ENCODE measurements at places on chromosomes 1 and 21.

DNA sequence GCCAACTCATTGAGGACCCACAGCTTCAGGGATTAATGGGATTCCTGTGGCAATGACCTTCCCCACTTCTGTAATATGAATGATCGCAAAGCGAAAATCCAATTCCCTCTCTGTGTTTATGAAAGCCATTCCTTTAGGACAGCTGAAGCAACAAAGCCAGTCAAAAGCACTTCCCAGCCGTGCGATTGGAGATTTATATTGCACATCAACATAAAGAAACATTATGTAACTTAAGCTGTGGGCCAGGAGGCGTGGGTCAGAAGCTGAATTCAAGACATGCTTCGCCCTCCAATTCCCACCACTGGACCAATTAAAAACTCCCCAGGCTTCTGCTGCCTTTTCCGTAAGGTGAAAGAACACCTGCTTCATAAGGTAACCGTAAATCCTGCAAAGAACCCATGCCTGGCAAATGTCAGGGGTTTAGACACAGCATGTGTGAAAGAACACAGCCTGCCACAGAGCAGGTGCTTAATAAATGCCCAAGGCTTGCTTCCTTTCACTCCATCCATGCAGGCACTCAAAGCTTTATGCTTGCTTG lies 138.9 kb upstream of the SOD1 start:
- peak; percentile 52 for DNase-seq

DNA sequence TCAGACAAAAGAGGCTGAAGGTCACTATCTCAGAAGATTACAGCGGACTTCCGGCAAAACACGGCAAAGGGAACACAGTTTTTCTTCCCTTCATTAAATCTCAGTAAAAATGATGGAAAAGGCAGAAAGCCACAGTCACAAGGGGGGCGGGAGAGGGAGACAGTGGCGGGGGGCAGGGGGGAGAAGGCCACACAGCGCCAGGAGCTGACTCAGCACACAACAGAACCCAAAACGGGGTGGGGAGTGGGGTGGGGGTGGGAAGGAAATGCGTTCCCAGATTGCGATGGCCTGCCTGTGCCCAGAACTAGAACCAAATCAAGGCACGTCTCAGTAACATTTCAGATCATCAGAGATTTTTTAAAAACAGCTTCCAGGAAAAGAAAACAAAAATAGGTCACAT lies 13.4 kb downstream of the CFAP74 start:
- DNase-seq: no peak

DNA sequence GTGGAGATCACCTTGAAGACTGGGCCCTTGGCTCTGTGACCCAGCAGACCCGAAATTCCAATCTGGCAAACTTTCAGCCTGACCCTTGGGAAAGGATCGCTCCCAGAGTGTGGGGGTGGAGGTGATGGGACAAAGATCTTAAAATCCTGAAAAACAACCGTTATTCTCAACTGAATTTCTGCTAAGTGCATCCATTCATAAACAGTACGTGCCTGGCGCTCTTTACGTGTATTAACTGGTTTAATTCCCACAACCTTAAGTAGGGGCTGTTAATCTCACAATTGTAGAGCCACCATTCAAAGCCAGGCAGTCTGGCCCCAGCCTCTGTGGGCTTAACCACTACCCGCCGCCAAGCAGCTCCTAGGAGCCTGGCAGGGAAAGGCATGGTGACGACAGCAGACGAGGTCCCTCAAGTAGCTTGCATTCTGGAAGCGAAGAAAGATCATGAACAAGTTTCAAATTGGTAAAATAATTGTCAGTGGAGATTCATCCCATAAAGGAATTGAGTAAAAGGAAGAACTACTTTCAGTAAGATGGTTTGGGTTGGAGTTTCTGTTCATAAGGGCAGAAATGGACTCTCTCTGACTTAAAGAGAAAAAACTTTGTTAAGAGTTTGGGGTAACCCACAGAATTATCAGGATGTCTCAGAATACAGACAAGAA lies 11.4 kb upstream of the RGS16 start:
- no peak for DNase-seq

DNA sequence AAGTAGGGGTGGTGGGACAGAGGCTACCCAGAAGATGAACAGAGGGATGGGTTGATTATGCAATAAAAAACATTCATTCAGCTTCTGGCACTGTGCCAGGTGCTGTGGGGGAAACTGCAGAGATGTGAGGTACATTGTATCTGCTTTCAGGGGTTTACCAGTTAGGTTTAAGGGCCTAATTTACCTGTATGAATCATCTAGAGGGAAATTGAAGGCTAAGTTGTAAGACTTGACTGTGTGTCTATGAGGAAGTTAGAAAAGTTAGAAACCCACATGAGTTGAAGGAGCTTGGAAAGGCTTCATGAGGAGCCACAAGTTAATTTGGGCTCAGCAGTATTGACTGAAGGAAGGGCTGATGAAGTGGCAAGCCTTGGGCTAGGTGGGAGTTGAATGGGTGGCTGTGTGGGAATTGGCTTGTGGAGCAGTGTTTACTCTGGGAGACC lies 36.7 kb upstream of the APOBEC4 start:
- no peak for DNase-seq

- DNase-seq: no peak
Observed at GRCh38 chr1:9289711-9290485, 2.8 kb upstream of the SPSB1 start.

DNA sequence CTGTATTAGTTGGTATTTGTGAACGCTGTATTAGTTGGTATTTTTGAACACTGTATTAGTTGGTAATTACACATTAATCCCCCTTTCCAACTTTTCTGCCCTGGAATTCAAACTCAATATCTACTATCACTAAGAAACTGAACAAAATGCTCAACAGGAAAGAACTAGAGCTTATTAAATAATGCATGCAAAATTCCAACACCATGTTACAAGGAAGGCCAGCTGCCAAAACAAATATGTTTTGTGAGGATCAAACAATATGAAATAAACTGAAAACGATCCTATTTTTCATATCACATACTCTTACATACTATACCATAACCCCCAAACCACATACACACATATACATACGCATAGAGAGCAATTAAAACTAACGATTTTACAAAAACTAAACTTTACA lies 104.9 kb downstream of the CDC42BPA start:
- no peak for DNase-seq

DNA sequence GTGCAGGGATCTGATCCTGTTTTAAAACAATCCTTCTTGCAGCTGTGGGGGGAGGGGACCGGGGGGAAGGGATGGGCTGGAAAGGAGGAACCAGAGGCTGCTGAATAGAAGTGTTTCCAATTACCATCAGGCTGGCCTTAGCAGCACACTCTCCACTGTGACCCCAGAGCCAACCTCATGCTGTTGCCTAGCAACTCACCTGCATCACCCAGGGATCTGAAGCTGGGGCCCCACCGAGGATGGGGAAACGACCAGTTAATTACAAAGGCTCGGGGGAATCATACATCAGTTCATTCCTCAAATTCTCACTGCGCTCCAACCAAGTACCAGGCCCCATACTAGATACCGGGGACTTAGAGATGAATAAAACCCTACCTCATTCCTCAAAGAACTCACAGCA lies 11.9 kb upstream of the GPX7 start:
- DNase-seq: no peak

- DNase-seq: no peak
Observed at GRCh38 chr21:37623689-37624088, 257.1 kb downstream of the DYRK1A start.

- DNase-seq: no peak
Observed at GRCh38 chr1:202304375-202304774, 37.4 kb downstream of the UBE2T start.

- DNase-seq: no peak
Observed at GRCh38 chr1:172345077-172345476, 75.4 kb upstream of the C1orf105 start.

DNA sequence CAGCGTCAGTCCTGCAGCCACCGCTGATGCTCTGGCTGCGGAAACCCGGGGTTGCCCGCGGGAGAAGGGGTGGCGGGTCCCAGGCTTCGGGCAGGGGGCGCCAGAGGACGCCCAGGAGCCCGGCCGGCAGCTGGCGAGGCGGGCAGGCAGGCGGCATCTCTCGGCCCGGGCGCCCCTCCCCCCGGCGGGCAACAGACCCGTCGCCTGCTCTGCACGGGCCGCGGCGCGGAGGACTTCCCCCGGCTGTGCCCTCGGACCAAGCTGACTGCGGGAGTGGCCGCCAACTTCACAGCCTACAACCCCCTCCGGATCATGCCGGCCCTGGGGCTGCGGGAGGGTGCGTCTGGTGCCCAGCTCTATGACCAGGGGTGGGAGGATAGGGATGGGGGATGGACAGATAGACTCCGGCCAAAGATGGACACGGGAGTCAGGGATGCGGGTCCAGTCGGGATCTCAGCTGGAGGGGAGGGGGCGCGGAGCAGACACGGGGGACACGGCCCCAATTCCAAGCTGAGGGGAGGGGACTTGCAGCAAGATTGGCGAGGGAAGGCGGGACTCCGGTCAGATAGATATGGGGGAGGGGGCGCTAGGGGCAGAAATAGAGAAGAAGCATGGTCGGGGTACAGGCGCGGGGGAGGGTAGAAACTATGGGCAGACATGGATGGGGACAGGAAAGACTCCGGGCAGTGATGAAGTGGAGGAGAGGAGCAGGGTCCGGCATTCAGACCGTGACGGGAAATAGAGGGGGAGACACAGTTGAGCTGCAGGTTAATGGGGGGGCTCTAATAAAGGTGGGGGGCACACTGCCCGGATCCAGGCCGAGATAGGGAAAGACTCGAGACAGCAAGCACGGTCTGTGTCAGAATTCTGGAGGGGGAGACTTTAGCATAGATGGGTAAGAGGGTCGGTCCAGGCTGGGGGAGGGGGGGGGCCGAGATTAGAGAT lies 1.1 kb downstream of the ADGRB2 start:
- no peak for DNase-seq

DNA sequence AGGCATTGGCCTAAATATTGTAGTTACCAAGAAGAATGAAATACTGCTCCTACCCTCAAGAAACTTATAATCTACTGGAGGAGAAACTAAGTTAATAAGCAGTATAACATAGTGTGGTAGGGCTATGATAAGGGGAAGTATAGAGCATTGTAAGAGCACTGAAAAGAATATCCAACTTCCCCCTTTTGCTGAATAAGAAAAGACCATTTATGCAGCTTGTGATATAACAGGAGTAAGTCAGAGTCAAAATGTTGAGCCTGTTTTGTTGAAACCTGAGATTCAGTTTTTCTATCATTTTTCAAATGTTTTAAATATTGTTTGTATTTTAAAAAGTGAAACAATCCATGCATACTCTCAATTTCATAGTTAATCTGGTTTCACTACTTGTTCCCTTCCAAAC lies 48.3 kb upstream of the FCRL4 start:
- DNase-seq: no peak

- no peak for DNase-seq
Observed at GRCh38 chr1:160879056-160879455, 5.9 kb downstream of the ITLN1 start.

DNA sequence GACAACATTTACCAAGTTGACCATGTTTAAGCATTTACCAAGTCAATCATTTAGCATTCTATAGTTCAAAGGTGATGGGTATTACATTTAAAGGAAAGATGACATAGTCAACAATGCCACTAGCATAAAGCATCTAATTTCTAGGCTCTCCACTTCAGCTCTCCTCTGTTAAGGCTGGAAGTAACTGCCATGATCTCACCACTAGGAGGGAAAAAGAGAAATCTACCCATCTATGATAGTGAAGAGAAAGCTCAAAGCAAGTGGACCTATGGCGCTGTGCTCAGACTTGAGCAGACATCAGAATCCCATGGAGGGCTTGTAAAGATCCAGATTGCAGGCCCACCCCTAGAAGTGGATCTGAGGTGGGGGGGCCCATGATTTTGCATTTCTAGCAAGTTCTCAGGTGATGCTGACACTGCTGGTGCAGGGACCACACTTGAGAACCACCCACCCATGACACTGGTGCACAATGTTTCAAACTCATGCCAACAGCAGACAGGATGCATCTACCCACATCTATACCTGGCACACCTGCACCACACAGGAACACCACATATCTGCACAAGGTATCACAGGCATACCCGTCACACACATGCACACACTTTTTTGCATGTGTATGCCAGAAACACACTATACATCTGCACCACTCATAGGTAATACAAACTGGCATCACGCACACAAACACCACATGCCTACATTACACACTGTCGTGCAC lies 392.9 kb upstream of the RUNX1 start:
- DNase-seq: no peak

- no peak for DNase-seq
Observed at GRCh38 chr1:6440198-6441126, 15.9 kb downstream of the ESPN start.

DNA sequence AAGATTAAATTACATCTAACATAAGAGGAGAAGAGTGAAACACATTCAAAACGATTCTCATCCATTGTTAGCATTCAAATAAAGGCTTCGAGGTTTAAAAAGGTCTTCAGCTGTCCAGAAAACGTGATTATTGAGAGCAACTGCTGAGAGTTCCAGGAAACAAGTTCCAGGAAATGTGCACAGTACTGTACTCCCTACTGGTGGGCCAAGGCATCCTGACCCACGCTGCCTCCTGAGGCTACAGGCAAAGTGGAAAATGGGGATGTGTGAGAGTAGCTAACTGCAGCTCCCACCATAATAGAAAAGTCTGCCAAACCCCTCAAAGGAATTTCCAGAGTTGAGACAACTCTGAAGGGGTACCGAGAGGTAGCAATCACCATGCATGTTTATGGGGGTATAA lies 2.0 kb downstream of the VAV3 start:
- DNase-seq: no peak

DNA sequence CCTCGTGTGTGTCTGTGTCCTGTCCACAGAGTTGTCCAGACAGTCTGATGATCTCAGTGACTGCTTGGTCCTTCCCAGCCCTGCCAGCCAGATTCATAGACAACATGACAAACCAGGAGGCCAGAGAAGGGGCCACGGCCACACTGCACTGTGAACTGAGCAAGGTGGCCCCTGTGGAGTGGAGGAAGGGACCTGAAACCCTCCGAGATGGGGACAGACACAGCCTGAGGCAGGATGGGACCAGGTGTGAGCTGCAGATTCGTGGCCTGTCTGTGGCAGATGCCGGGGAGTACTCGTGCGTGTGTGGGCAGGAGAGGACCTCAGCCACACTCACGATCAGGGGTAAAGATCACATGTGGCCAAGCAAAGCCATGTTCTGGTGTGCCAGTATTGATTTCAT lies 96.4 kb downstream of the OBSCN start:
- no peak for DNase-seq

- no peak for DNase-seq
Observed at GRCh38 chr1:219086956-219087469, 86.7 kb upstream of the LYPLAL1 start.

DNA sequence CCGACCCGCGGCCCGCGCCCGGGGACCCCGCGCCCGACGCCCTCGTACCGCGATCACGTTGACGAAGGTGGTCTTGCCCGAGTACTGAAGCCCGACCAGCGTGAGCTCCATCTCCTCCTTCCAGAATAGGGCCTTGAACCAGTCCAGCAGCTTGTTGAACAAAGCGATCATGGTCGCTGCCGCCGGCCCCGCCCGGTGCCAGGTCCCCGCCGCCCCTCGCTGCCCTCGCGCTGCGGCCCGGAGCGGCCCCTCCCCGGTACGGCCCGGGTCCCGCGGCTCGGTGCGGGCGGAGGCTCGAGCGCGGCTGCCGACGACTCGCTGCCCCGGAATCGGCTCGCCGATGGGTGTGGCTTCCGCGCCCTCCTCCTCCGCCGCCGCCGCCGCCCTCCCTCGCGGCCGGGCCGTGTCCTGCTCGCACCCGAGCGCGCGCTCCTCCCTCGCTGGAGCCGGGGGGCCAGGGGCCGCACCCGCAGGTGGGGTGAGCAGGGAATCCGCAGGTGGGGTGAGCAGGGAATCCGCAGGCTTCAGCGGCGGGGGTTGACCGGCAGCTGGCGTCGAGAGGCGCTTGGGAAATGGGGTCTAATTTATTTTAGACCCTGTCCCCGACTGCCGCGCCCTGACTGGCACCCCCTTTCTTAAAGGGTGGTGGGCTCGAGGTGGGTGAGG lies at the start of gene ARL8A:
ARL8A (minus strand) TSS at position 336 of the 666 bp plus-strand sequence; CDS start at position 171, 165 bp downstream.
- DNase-seq: no peak
